Cardiac muscle cell (in vitro differentiated cells and primary cell): ENCODE measurements at places on chromosomes 4 and X.

- H3K36me3 ChIP-seq: no peaks in the 10 kb centered on the region
- no peak overlapping the region for H3K4me3 ChIP-seq
- no peak for DNase-seq
- no peaks in the 10 kb centered on the region for H3K4me1 ChIP-seq
- no peak overlapping the region for H3K27ac ChIP-seq
Measured at GRCh38 chrX:10011991-10012390, 44.8 kb downstream of the CLDN34 start.

DNA sequence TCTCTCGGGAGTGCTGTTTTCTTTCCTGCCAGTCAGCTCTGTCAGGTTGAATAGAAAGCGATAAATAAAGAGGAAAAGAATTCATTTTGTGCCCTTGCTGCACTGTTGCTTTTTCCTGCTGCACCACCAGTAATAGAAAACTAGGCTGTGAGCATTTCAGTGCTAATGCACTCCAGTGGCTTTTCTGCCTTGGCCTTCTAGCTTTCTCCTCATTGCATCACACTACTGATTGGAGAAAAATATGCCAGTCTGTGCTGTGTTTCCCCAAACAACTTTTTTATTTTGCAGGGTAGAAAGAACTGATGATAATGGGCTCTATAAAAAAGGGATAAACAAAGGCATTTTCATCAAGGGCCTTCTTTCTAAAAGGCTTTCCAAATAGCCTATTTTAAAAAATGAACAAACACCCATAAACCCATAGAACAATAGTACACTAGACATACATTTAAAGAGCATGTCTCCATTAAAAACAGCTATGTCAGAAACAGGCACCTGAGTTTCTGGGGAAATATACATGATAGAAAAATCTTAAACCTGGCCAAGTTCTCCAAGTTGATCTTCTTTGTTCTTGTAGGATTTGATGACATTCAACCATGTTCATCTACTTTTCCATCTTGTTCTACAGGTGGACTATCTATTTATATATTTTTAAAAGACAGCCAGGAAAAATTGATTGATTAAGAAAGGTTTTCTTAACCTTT is 86.3 kb downstream of the GPRIN3 start:
- peaks cover 7% of the 10 kb centered on the region for H3K4me1 ChIP-seq
- H3K36me3 ChIP-seq: no peaks in the 10 kb centered on the region
- no peaks in the 10 kb centered on the region for H3K27me3 ChIP-seq
- H3K4me3 ChIP-seq: no peak overlapping the region
- H3K27ac ChIP-seq: no peak overlapping the region

- no peak overlapping the region for H3K4me3 ChIP-seq
- DNase-seq: no peak
- H3K4me1 ChIP-seq: peaks cover 28% of the 10 kb centered on the region
- no peaks in the 10 kb centered on the region for H3K36me3 ChIP-seq
- H3K27ac ChIP-seq: no peak overlapping the region
- no peaks in the 10 kb centered on the region for H3K27me3 ChIP-seq
Measured at GRCh38 chrX:8043121-8043520, 115.9 kb upstream of the PNPLA4 start.

- no peak overlapping the region for H3K4me3 ChIP-seq
- no peaks in the 10 kb centered on the region for H3K4me1 ChIP-seq
- DNase-seq: no peak
- peaks cover 7% of the 10 kb centered on the region for H3K27me3 ChIP-seq
- H3K27ac ChIP-seq: no peak overlapping the region
Measured at GRCh38 chr4:46930891-46931290, 21.8 kb upstream of the COX7B2 start.

DNA sequence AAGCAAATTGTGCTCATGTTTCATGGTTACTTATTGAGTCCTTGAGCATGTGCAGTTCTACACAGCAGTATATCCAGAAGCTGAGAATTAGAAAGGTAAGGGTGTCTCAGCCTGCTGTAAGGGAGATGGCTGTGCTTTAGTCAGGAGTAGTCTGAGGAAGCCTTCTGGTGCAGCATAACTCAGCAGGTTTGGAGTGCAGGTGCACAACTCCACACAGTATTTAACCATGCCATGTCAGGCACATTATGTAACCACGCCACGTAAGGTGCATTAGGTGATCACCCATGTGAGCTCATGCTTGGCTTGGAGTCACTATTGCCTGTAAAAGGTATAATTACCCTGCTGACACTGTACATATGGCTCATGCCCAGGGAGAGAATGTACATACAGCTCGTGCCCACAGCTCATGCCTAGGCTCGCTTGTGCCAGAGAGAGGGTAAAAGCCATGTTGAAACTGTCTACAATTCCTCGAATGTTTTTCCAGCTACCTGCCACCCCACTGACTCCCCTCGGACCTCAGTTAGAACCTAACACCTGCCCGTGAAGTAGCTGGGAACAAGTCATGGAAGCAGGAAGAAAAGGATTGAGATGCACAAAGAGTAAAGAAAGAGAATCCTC is 37.8 kb downstream of the UCHL1 start:
- no peak overlapping the region for H3K4me3 ChIP-seq
- H3K4me1 ChIP-seq: no peaks in the 10 kb centered on the region
- H3K27ac ChIP-seq: no peak overlapping the region
- peaks cover 26% of the 10 kb centered on the region for H3K27me3 ChIP-seq

- H3K4me1 ChIP-seq: peaks cover 6% of the 10 kb centered on the region
- H3K36me3 ChIP-seq: no peaks in the 10 kb centered on the region
- DNase-seq: peak; percentile 4
- H3K27me3 ChIP-seq: no peaks in the 10 kb centered on the region
- no peak overlapping the region for H3K4me3 ChIP-seq
Measured at GRCh38 chr4:109214622-109215301, 87.7 kb downstream of the COL25A1 start.

DNA sequence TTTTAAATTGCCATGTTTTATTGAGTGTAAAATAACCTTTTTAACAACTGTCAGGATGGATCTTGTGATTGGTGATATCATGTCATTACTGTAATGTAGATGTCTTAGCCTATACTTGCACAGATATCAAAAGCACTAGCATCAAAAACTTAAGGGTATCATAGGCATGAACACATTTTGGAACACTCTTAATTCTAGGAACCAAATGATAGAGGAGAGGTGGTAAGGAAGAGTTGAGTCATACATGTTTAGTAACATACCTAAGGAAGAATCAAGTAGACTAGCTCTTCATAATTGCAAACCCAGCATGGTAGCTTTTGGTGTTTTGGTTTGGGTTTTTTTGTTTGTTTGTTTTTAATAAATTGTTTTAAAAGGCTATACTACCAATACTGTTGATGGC is 43.4 kb downstream of the SMARCAD1 start:
- no peak for DNase-seq
- no peak overlapping the region for H3K4me3 ChIP-seq
- no peak overlapping the region for H3K27ac ChIP-seq
- no peaks in the 10 kb centered on the region for H3K27me3 ChIP-seq

DNA sequence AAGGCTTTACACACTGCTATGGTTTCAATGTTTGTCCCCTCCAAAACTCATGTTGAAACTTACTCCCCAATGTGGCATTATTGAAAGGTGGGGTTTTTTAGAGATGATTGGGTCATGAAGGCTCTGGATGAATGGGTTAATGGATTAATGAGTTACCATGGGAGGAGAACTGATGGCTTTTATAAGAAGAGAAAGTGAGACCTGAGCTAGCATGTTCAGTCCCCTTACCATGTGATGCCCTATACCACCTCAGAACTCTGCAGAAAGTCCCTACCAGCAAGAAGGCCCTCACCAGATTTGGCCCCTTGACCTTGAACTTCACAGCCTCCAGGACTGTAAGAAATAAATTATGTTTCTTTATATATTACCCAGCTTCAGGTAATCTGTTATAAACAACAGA is 68.9 kb upstream of the CAPN6 start:
- no peak overlapping the region for H3K27ac ChIP-seq
- DNase-seq: no peak

GRCh38 chrX:136055651-136056221 is 70.5 kb downstream of the SLC9A6 start:
- DNase-seq: peak; percentile 78
- H3K4me1 ChIP-seq: no peaks in the 10 kb centered on the region
- no peaks in the 10 kb centered on the region for H3K27me3 ChIP-seq
- no peak overlapping the region for H3K27ac ChIP-seq

- no peak overlapping the region for H3K27ac ChIP-seq
- no peaks in the 10 kb centered on the region for H3K4me1 ChIP-seq
- H3K4me3 ChIP-seq: no peak overlapping the region
- no peak for DNase-seq
- peaks cover 33% of the 10 kb centered on the region for H3K27me3 ChIP-seq
- H3K36me3 ChIP-seq: no peaks in the 10 kb centered on the region
Measured at GRCh38 chr4:128751354-128751753, 58.1 kb upstream of the JADE1 start.

GRCh38 chr4:107333518-107333917 is 297.4 kb upstream of the DKK2 start:
- no peaks in the 10 kb centered on the region for H3K27me3 ChIP-seq
- H3K36me3 ChIP-seq: no peaks in the 10 kb centered on the region
- H3K4me3 ChIP-seq: no peak overlapping the region
- no peak overlapping the region for H3K27ac ChIP-seq

DNA sequence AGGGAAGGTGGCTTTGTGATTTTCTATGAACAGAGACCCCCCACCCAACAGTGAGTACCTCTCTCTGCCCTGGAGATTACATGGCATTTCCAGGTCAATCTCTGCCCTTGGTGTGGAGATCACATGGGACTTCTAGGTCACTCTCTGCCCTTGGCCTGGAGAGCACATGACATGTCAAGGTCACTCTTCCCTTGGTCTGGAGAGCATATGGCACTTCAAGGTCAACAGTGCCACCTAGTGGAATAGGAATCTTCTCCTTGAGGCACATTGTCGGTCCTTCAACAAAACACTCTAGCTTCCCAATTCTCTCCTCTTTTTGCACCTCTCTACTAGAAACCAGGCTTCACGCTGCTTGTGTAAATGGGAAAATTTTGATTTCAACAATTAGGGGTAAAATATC is 66.2 kb upstream of the TACR3 start:
- H3K27ac ChIP-seq: no peak overlapping the region
- H3K4me1 ChIP-seq: no peaks in the 10 kb centered on the region
- DNase-seq: peak; percentile 48

DNA sequence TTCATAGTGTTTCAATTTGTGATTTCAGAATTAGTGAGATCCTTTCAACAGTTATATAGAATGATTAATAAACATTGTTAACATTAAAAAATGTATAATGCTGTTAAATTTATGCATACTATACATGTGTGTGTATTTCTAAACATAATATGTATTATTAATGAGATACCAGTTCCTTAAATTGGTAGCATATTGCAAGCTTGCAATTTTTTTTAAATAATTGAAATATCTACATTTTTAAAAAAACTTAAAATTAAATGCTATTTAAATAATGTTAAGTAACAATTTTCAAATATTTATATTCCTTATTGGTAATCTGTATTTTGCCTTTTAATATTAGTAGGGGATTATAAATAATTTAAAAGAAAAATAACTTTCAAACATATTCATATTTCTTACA is 1479.5 kb upstream of the PCDH7 start:
- no peaks in the 10 kb centered on the region for H3K36me3 ChIP-seq
- no peaks in the 10 kb centered on the region for H3K4me1 ChIP-seq
- H3K27me3 ChIP-seq: no peaks in the 10 kb centered on the region

- no peak for DNase-seq
- peaks cover 15% of the 10 kb centered on the region for H3K4me1 ChIP-seq
- no peak overlapping the region for H3K4me3 ChIP-seq
- no peaks in the 10 kb centered on the region for H3K36me3 ChIP-seq
Measured at GRCh38 chrX:97743014-97743413, 859.3 kb downstream of the RPA4 start.

DNA sequence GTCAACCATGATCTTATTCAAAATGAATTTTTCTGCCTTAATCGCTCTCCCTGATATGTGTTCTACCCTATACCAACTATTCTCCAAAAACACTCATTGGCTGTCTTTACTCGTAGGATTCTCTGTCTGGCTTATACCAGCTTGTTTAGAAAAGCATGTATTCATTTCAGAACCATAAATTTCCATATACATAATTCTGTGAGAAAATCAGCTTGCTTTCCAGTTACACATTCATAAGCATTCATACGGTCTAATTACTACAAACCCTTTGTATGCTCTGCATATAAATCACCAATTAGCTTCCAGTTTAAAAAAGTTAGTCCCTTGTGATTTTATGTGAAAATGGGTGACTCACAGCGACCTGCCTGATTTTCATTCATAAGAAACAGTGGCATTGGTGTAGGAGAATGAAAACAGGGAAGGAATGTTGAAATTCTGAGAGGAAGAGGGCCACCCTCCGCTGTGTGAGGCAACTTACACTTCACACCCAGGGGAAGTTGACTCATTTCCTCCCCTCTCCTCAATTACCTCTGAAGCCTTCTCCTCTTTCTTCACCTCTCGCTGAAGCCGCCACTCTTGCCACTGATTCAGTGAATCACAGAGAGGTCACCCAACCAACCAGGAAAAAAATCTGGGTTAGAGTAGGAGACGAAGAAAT is 63.3 kb downstream of the MEPE start:
- no peak overlapping the region for H3K4me3 ChIP-seq
- H3K27ac ChIP-seq: no peak overlapping the region
- no peaks in the 10 kb centered on the region for H3K4me1 ChIP-seq
- H3K36me3 ChIP-seq: no peaks in the 10 kb centered on the region
- H3K27me3 ChIP-seq: no peaks in the 10 kb centered on the region
- peak; percentile 88 for DNase-seq

GRCh38 chr4:88792821-88793220 is 95.2 kb upstream of the NAP1L5 start:
- H3K4me1 ChIP-seq: no peaks in the 10 kb centered on the region
- H3K4me3 ChIP-seq: no peak overlapping the region
- no peak overlapping the region for H3K27ac ChIP-seq

- peaks cover 6% of the 10 kb centered on the region for H3K4me1 ChIP-seq
- peaks cover 3% of the 10 kb centered on the region for H3K27me3 ChIP-seq
- no peak overlapping the region for H3K4me3 ChIP-seq
- H3K36me3 ChIP-seq: no peaks in the 10 kb centered on the region
Measured at GRCh38 chrX:13687203-13687602, 1.7 kb upstream of the RAB9A start.

- DNase-seq: no peak
- no peaks in the 10 kb centered on the region for H3K27me3 ChIP-seq
- H3K4me3 ChIP-seq: no peak overlapping the region
- no peaks in the 10 kb centered on the region for H3K4me1 ChIP-seq
Measured at GRCh38 chrX:123084797-123085196, 99.3 kb upstream of the GRIA3 start.

DNA sequence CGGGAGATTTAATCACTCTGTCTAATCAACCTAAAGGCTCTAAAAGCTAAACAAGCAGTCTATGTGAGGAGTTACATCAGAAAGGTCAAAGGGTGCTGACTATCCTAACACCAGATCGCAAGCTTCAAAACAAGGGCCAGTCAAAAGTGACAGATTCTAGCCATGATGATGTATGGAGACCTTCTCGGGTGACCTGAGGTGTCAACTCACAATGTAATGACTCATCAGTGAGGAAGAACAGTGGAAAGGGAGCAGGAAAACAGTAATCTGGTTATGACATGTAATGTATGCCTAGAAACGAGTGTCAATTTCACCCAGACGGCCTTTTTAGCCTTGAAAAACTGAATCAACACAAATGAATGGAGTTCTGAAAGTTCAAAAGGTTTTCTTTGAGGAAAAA is 375.3 kb downstream of the IDS start:
- no peak for DNase-seq
- no peaks in the 10 kb centered on the region for H3K36me3 ChIP-seq
- H3K4me1 ChIP-seq: no peaks in the 10 kb centered on the region
- no peak overlapping the region for H3K4me3 ChIP-seq
- H3K27ac ChIP-seq: no peak overlapping the region
- no peaks in the 10 kb centered on the region for H3K27me3 ChIP-seq
